BJ (cell line): ENCODE measurements at places on chromosomes 11 and 22.

- DNase-seq: no peak
These were observed 107.0 kb downstream of the MYO18B start for GRCh38 chr22:25848954-25849353.

DNA sequence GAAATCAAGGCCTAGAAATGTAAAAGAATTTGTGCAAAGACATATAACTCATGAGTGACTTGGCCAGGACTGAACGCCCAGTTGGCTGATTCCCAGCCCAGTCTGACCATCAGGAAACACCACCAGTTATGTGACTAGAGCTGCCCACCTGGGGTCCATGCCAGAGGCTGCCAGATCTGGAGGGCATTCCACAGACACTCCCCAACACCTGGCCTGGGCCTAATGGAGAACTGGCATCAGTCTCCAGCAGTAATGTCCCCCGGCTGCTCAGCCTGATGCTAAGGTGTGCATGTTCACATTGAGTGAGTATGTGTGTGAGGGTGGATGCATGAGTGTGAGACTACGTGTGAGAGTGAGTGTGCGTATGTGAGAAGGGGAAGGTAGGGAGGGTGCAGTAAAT, 15.7 kb downstream of the PLAAT3 start:
- DNase-seq: no peak

DNA sequence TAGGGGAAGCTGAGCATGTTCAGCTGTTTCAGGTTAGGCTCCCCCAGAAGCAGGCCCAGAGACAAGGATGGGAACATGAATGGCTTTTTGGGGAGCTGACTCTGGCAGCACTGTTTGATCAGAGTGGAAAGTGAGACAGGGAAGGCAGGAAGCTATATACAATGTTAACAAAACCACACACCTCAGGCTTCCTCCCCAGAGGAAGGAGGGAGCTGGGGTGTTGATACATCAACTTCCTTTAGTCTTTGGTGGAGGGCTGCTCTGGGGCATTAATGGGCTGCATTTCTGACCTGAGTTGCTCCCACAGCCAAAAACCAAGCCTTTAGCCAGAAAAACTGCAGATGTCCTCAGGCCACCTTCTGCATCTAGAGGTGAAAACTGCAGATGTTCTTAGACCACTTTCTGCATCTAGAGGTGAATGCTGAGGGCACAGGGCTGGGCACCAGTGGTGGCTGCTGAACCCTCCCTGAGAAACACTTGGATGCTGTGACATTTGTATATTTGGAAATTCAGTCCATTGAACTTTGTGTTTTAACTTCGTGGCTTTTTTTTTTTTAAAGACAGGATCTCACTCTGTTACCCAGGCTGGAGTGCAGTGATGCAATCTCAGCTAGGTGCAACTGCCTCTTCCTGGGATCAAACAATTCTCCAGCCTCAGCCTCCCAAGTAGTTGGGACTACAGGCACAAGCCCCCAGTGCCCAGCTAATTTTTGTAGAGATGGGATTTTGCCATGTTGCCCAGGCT, 49.9 kb downstream of the KIAA1671 start:
- no peak for DNase-seq

DNA sequence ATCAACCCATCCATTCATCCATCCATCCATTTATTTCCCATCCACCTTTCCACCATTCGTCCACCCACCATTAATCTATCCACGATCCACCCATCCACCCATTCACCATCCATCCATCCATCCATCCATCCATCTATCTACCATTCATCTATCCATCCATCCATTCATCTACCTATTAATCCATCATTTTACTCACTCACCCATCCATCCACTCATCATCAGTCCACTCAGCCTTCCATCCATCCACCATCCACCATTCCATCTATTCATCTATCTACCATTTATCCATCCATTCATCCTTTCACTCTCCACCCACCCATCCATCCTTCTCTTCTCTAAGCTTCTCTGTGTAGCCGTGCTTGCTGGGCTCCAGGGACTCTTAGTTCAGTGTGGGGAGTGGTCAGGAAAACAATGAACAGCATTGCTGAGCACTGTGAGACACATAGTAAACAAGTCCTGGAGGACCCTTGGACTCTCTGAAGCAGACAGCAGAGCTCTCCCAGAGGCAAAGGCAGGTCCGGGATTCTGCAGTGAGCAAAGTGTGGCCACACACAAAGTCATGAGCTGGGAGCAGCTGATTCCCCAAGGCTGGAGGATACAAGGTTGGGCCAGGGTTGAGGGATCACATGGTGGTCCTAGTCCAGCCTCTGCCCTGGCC, 642.2 kb downstream of the BRD1 start:
- DNase-seq: no peak

DNA sequence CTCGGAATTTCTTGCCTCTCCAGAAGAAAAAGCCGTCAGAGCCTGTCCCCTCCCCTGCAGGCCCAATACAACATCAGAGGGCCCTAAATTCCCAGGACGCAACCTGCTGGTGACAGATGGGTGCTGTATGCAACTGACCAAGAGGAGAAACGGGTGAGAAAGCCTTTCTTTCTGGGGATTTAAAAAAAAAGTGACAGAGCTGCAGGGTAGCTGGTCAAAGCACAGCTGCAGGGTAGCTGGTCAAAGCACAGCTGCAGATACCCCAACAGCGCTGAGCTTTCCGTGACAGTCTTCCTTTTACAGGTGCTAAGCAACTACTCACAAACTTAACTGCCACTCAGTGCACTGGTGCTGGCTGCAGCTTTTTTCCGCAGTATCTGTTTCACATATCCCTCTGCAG, 17.8 kb downstream of the AP1B1 start:
- no peak for DNase-seq
